ENCODE measurements at places on chromosomes 16 and 17.

DNA sequence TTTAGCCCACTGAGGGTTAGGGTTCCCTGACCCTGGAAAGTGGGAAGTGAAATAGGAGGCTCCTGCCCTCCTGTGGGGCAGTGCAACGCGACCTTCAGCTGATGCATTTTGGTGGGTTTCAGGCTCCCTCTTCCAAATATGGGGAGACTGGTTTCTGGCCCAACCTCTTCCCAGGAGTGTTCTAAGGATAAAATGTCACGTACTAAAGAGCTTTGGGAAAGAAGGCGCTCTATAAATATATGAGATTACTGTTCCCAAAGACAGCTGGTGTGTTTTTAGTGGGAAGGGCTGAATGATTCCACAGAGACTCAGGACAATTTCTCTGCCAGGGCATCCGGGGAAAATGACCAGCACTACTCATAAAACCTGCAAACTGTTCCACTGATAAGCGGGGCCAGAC lies 9.8 kb downstream of the SLC35B1 start:
- DNase-seq, result no peak

- no peak for DNase-seq
Observed at GRCh38 chr16:63458846-63459245, 1422.6 kb upstream of the CDH8 start.

GRCh38 chr17:81831957-81832607 lies 1.0 kb downstream of the MCRIP1 start:
- peak; percentile 51 for DNase-seq

DNA sequence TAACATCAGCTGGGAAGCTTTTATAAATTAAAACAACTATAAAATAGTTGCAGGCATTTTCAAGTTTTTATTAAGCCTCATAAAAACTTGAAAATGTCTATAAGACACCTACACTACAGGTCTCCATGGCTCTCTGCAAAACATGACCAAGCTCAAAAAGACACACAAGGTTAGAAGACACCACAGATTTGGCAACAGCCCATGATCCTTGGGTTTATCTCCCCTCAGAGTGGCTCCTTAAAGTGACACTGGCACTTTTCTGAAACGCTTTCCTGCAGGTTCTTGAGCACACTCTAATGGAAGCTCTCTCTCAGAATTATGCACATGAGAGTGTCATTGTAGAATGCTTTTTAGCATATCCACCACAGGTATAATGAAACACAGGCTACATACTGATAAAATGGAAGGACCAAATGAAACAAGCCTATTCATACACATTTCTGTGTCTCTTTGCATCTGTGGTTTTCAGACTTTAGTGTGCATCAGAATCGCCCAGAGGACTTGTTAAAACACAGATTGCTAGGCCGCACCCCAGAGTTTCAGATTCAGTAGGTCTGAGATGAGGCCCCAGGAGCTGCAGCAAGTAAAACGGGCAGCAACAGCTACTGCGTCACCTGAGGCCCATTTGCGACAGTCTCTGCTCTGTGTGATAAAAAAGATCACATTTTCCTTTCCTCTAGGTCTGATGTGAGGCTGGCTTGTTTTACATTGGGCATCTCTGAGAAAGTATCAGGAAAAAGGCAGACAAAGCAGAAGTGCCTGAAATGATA lies 75.0 kb upstream of the WSB1 start:
- DNase-seq, result peak; percentile 91

DNA sequence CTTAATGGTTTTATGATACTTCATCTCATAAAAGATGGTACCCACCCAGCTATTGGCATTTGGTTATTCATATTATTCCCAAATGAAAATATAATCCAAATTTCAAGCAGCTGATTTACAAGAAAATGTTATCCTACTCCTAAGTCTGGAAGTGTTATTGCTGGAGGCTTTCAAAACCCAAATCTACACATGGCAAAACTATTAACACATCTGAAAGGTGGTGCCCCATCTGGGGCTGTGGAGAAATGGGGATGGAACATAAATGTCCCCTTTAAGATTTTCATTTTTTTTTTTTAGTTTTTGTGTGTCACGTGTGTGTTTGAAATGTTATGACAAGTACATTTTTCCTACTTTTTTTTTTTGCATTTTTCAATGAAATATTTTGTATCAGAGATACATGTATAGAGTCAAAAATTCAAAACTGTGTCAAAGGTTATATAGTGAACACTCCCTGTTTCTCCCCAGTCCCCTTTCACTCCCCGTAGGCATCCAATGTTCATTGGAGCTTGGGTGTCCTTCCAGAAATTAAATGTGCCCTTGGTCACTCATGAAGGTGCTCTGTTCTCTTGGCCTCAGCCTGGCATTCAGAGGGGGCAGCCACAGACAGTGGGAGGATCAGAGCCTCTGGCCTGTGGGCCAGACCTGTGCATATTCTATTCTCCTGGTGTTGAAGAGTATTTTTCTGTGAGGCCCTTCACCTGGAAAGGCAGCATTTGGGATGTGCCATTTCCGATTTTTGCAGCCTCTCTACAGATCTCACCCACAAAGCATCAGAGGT lies 79.1 kb downstream of the CLEC16A start:
- no peak for DNase-seq

DNA sequence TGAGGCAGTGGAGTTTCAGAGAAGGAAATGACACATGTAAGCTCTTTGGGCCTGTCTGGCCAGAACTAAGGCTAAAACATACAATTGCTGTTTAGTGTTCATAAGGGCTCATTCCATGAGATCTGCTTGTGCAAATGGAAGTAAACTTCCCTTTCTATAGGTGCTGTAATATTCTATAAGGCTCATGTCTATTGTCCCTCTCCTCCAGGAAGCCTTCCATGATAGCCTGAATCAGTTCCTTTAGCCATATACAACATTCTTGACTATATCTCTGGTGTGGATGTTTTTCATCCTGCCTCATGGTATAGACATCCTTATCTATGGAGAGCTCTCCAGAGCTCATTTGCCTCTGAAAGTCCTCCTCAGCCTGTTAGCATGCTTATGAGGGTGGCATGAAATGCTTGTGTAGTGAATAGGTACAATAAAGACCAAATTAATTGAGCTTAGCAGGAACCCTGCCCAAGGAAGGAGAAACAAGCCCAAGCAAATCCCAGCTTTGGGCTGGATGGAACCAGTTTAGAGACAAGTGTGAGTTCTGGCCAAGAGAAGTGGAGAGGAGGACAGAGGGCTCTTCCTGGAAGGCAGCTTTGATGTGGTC lies 1.6 kb upstream of the ETV4 start:
- no peak for DNase-seq

- no peak for DNase-seq
Observed at GRCh38 chr16:82252582-82252981, 82.6 kb upstream of the MPHOSPH6 start.

DNA sequence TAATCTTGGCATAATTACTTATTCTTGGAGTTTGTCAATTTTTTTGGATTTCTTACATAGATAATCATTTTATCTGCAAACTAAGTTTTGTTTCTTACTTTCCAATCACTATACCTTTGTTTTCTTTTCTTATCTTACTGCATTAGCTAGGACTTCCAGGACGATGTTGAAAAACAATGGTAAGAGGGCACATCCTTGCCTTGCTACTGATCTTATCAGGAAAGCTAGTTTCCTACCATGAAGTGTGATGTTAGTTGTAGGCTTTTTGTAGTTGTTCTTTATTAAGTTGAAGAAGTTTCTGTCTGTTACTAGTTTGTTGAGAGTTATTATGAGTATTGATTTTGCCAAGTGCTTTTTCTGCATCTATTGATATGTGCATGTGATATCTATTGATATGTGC lies 31.0 kb downstream of the CDH13 start:
- no peak for DNase-seq

- no peak for DNase-seq
Observed at GRCh38 chr17:81207610-81208581, 14.9 kb downstream of the CEP131 start.

DNA sequence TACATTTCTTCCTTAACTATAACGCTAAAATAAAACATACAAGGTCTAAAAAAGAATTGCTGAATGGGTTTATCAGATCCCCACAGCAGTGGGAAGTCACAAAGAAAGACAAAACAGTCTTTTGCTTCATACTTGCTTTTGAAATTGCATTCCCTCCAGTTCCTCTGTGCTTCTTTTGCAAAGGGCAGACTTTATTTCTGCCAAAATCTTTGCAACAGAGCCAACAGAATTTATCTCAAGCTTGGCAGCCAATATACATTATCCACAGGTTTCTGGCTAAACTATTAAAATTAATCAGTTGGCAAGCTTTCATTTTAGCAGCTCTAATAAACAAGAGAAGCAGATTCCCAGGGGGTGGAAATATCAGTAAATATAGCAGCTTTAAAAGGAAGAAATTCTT lies 378.9 kb upstream of the CA10 start:
- DNase-seq, result no peak

DNA sequence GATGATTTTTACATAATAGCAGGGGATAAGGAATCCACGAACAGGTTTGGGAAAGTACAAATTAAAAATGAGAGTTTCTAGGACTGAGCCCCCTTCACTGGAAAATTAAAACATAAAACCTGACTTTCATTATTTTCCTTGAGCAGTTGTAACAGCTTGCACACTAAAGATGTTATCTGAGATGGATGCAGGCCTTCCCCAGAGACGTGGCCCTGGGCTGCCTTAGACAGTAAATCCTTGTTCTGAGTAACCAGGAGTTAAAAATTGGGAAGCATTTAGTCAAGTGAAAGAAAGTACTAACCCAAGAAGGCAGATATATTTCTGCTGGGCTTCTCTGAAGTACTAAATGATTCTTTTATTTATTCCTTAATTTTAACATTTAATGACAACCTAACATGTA lies 432.2 kb upstream of the KIF2B start:
- no peak for DNase-seq

- peak; percentile 82 for DNase-seq
Observed at GRCh38 chr16:85888405-85889331, 10.3 kb upstream of the IRF8 start.

GRCh38 chr16:16154281-16154951 lies 68.9 kb downstream of the ABCC6 start:
- DNase-seq, result no peak

DNA sequence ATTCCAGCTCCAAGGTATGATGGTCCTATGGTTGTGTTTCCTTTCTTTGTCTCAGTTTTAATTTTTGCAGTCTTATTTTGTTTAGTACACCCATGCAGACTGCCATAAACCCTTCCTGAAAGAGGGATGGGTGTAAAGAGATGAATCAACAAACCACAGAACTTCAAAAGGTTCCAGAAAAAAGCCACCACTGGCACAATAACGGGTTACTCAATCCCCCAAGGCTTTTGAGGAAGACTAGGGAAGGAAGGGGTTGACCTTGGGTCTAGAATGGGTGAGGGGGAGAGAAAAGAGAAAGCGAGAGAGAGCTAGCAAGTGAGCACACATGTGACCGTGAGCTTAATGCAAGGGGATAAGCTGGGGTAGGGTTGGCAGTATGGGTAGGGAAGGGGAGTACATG lies 168.1 kb downstream of the XYLT1 start:
- no peak for DNase-seq

DNA sequence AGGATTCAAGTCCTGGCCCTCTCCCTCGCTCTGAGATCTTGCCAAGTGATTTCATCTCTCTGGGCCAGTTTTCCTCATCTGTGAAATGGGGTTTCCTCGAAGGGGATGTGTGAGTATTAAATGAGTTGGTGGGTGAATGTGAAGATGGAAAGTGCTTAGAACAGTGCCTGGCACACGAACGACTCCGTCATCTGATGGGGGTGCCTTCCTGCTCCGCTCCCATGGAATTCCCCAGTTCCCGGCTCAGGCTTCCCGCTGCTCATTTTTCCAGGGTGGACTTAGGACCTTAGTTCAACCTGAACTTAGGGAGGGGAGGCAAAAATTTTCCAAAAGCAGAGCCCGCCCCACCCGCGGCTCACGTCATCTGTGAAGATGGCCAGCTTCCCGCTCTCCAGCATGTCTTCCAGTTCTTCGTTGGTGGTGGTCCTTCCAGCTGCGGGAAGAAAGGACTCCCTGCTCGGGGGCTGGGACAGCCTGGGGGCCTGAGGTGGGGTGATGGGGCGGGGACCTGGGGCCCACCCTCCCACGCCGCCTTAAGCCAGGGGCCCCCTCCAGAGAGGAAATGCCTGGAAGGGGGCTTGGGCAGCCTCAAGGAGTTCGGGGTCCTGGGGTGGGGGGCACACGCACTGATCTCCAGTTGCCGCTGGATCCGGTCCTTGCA lies 11.4 kb downstream of the HSD3B7 start:
- DNase-seq, result no peak

GRCh38 chr16:89764711-89765201 lies 43.4 kb downstream of the ZNF276 start:
- peak; percentile 81 for DNase-seq

GRCh38 chr17:60920107-60920506 lies 242.5 kb downstream of the BCAS3 start:
- DNase-seq, result no peak

Measured in activated CD4-positive, alpha-beta T cell treated with anti-CD3 and anti-CD28 coated beads, Interleukin-2, Interleukin-6, amounts not matched to agents 100 ng/mL and 50 ng/mL, durations not matched to agents 16 hours and 8 hours (primary cell).